Body of pancreas (tissue), 4 donors: ENCODE measurements at places on chromosomes 7 and 10. TPM values are rescaled to one million over a fixed set of nuclear protein-coding genes. Genes with fewer than 3 reads are reported as not detected.

UMAD1 gene
- 34.8 TPM for total RNA-seq

SCART1 gene
- 3.9 TPM for total RNA-seq

TFR2 gene
- total RNA-seq, result not detected

AOAH gene
- total RNA-seq, result 4.9 TPM

MSMB gene
- total RNA-seq, result not detected

POM121L12 gene
- not detected for total RNA-seq

MCM10 gene
- total RNA-seq, result not detected

TRAPPC14 gene
- total RNA-seq, result 27.7 TPM

HYAL4 gene
- total RNA-seq, result not detected
